ENCODE measurements at places on chromosomes 16 and 17.

- DNase-seq: no peak
Measured at GRCh38 chr17:34366010-34366409, 3.0 kb upstream of the CCL1 start.

- no peak for DNase-seq
Measured at GRCh38 chr17:74466828-74467184, 372 bp downstream of the CD300A start.

DNA sequence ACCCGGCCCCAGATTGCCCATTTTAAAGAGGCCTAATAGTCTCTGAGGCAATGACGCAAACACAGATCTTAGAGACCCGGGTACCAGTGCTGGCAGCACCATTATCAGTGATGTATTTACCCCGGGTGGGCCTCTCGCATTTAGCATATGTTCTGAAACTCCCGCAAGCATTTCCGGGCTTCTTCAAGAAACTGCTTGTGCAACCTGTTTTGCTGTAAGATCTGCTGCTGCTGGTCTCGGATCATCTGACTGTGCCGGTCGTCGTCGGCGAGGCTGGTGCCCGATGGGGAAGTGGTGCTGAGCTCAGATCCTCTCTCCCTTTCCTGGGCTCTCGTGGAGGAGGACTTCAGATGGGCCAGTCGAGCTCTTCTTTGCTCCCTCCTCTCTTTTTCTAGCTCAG is 12.5 kb downstream of the CEP295NL start:
- DNase-seq: no peak

GRCh38 chr16:81277541-81278080 is 37.2 kb upstream of the GAN start:
- DNase-seq: no peak

DNA sequence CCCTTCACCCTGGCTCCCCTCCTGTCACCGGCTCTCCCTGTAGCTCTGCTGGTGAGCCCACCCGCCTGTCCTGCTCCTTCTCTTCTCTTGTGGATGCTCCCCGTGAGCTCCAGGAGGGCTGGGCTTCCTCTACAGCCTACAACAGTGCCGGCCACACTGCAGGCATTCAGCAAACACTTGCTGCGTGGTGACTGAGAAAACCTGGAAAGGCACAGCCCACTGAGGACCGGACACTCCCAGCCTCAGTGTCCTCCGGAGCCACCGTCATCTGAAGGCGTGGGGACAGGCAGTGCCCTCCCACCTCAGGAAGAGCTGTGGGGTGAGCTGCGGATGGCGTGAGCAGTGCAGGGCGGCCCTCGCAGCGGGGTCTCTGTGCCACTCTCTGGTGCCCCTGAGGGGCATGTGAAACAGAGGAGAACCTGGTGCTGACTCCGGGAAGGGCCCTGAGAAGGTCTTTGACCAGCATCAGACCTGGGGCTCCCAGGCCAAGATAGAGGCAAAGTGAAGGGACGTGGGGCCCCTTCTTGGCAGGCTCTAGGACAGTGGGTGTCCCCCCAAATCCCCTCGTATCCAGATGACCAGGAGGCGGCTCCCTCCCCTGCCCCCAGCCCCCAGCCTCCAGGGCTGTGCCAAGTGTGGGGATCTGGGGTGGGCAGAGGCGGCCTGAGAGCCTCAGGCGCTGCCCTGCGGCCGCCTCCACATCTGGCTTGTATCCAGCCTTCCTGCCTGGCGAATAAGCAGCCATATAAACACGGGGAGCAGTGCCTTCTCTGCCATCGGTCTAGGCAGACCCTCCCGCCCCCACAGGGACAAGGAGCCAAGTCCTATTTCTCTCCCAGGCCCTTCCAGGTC is 44.0 kb upstream of the PABPN1L start:
- no peak for DNase-seq

DNA sequence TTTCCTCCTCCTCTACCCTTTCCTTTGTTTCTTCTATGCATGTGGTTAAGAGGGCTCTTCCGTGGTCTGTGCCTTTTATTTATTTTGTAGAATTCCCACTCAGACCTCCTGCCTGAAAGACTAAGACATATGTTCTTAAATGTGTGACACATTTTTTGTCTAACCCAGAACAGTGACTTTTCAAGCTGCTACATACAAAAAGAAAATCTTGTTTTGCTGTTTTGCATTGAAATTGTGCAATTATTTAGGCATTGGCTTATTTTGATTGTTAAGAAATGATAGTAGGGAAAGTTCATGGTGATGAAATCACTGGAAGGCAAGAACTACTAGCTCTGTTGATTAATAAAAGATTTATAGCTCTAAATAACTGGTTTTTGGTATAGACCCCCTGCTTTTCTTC is 76.8 kb downstream of the TUBD1 start:
- DNase-seq: no peak

All from DMS79 treated with DMSO at 0.1 percent for 48 hours (cell line).